ENCODE measurements at places on chromosomes 1 and 21.

GRCh38 chr1:198019126-198019525, 102.0 kb downstream of the LHX9 start:
- DNase-seq, result no peak

- no peak for DNase-seq
These were observed 128.8 kb upstream of the RAVER2 start for GRCh38 chr1:64616039-64616438.

- DNase-seq, result no peak
These were observed 184.5 kb downstream of the CHRM3 start for GRCh38 chr1:239570878-239571277.

DNA sequence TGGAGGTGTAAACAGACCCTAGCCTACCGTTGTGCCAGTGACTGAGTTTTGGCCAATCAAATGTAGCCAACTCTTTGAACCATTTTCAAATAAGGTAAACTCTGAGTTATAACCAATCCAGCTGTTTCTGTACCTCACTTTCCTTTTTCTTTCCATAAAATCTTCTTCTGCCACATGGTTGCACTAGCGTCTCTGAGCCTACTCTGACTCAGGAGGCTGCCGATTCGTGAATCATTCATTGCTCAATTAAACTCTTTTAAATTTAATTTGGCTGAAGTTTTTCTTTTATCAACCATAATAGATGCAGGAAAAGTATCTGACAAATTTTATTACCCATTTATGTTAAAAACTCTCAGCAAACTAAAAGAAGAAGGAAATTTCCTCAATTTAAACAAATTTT, 111.5 kb upstream of the LYPLAL1 start:
- no peak for DNase-seq

GRCh38 chr21:32548978-32549377, 36.3 kb downstream of the TCP10L start:
- no peak for DNase-seq

DNA sequence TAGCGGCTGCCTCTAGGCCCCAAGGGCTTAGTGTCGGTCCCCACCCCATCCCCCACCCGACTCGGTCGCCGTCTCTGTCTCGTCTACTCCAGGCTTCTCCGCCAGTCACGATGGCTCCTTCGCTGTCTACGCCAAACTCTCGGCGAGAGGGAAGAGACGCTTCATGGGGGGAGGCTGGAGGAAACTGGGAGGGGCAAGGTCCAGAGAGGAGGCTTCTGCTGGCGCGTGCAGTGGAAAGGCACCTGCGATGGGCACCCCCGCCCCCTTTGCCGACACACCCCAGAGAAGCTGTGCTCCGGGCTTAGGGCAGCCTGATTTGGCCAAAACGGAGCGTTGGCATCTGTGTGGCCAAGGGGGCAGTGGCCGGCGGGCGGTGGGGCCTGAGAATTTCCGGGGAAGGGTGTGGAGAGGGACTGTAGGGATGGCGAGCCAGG, 1.2 kb upstream of the CSMD2 start:
- DNase-seq, result no peak

DNA sequence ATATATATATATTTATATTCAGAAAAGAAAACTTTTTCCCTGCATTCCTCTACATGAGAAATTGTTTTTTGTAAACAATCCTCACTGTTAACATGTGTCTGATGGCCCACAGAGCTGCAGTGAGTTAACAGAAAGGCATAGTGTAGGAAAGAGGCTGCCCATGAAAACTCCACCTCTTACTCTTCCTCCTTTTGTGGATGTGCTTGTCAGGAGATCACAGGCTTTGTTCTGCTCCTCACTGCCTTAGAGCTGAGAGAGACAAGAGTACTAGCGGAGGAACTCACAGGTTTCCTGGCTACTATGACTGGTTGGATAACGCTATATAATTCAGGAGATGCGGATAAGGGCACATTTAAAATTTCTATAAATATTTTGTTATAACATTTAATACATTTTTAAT, 200.6 kb downstream of the BRINP3 start:
- no peak for DNase-seq

- DNase-seq, result no peak
These were observed 75.1 kb upstream of the COG2 start for GRCh38 chr1:230567221-230567575.

- no peak for DNase-seq
These were observed 14.2 kb downstream of the KIAA2013 start for GRCh38 chr1:11912000-11912399.

- no peak for DNase-seq
These were observed 200.5 kb downstream of the OMA1 start for GRCh38 chr1:58346036-58346355.

- no peak for DNase-seq
These were observed 11.5 kb downstream of the KTI12 start for GRCh38 chr1:52022133-52022532.

DNA sequence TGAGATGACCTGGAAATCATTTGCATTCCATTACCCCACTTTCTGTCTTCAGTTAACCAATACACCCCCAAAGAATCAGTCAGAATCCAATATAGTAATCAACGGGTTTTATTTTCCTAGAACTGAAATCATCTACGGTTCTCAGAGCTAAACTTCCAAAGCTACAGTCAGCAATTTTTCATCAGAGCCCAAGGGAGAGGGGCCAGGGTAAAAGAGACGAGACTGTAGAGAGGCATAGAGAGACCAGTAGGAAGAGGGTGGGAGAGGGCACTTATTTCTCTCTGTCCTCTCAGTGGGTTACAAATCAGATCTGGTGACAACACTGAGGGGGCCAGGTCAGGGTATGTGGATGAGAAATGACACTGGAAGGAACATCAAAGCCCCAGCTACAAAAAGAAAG, 1.1 kb upstream of the MRPL24 start:
- DNase-seq, result no peak

DNA sequence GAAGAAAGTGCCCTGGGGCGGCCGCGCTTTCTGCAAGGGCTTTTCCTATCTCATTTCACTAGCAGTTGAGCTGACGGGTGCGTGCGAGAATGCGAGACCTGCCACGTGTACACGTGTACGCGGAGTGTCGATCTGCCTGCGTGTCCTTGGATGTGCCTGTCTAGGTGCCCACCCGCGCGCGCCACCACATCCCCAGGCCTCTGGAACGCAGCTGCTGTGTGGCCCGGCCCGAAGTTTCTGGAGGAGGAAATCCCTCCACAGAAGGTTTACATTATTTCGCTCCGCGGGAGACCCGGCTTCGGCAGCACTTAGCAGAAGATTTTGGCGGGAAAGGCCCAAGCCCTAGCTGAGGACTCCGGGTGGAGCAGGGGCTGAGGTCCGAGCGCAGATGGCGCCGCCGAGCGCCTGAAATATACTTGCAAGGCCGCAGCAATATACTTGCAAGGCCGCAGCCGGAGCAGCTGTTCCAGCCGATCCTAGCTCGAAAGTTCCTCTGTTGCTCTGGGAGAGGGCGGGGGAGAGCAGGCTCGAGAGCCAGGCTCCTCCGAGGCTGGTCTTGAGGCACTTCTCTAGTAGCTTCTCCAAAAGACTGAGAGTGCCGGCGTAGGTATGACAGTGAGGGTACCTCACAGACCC, 3.9 kb downstream of the TBX15 start:
- DNase-seq, result peak; percentile 42
